ENCODE measurements at places on chromosomes 3 and 15.

DNA sequence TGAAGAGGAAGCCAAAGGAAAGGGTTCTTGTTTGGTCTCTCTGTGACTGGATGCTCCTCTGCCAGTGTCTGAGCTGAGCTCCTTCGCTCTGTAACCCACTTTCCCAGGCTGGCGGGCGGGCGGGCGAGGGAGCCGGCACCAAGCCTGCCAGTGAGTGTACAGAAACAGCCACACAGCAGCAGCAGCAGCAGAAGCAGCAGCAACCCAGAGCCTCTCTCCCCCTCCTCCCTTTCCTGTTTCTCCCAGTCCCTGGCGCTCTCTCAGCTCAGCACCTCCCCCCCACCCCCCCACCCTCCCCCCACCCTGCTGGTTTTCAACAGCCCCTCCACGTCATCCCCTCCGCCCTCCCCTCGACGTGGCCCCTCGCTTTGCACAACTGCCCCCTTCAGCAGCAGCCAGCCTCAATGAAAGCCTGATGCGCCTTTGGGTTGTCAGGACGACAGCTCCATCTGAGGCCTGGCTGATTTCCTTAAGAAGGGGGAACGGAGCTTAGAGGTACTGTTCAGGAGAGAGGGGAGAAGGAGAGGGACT lies at the start of gene LSAMP:
Gene LSAMP (minus strand): TSS at position 177 of the 531 bp plus-strand sequence.
- DNase-seq = no peak

DNA sequence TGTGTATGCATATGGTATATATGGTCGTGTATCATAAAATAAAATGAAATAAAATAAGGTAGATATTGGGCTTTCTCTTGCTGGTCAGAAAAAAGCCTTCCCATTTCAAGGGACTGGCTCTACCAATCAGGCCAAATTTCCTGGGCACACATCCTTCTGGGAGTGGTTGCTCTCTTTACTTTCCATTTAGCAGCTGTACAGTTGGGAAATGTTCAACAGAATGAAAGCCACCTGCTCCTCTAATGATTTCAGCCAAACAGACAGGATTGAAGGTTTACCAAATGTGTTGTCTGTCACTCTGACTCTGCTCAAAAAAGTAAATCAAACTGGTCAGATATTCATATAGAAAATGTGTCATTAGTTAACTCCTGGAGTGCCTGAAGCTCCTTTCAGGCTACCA lies 380.4 kb downstream of the ROBO2 start:
- no peak for DNase-seq

- DNase-seq = no peak
Observed at GRCh38 chr3:128133273-128133883, 9.8 kb upstream of the RUVBL1 start.

DNA sequence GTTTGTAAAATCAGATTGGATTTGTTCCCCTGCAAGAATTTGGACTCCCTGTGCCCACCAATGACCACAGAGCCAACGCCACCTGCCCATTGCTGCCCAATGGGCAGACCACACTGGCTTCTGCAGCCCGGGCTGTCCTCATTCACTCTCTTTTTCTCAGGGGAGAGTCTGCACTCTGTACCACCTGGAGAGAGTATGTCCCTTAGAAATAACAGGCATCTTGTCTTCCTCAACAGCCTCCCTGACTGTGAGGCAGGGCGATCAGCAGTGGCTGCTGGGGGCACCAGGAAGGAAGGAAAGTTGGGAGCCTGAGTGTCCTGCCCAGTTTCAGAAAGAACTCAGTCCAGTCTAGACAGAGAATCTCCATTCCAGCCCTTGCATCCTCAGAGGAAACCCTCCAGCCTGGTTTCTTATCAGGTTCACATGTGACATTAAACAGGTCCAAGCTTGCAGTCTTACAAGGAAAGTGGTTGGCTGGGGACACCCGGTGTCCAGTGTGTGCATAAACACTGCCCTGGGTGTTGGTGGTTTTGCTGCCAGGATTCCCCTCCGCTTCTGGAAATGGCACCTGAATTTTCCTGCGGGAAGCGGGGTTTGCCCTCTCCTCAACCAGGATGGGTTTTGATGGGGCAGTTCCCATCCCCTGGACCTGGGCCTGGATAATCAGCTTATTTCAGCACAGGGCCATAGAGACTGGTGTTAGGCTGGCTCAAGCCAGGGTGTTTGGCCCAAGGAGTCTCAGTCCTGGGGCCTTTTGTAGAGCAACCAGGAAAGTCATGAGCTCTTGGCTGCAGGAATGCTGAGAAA lies 37.2 kb downstream of the SSUH2 start:
- no peak for DNase-seq

DNA sequence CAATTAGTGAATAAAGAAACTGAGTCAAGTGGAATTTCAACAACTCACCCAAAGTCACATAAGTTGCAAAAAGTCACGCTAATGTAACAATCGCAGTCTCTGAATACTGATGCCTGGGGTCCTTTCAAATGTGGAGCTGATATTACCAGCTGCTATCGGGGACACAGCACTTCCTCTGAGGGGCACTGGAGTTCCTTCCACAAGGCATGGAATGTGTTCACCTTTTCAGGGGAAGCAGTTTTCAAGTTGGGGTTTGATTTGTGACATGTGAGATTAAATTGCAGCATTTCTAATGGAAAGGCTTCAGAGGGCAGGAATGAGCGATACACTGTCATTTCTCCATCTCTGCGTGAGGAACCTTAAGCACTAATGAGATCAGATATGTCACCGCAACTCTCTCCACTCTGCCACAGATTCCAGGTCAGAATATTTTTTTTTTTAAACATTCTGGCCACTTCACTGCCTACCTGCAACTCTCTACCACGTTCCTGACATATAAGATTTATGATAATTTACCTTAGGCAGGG lies 807.2 kb upstream of the CFAP20DC start:
- DNase-seq = no peak

DNA sequence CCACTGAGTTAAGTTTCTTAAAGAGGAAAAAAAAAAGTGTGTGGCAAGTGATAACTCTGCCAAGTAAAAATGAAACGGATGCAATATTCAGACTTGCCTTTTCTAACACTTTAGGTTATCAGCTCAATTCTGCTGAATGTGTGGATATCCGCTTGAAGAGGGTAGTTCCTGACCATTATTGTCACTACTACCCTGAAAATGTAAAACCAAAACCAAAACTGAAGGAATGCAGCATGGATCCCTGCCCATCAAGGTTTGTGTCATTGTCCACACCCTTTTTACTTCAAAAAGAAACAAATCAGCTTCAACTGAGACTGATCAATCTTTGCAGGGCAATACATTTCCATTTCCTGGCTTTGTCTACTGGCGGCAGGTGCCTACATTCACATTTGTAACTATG lies 236.1 kb downstream of the ADAMTSL3 start:
- no peak for DNase-seq

GRCh38 chr3:172300187-172300586 lies 148.1 kb downstream of the GHSR start:
- no peak for DNase-seq

- DNase-seq = no peak
Observed at GRCh38 chr3:21599890-21600289, 151.1 kb downstream of the ZNF385D start.

DNA sequence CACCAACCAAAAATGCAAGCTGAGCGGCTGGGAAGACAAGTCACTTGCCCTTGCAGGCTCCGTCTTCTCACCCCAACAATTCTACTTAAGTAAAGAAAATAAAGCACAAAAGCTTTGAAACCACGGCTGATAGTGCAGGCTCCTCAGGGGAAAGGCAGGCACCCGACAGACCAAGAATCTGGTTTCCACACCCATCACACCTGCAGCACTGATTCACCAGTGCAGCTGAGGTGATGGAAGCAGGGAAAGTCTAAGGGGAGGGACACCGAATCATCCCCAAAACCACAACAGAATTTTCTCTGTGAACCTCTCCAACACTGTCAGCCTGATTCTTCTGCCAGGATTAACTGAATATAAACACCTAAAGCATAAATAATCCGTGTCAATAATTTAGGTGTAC lies 62.0 kb upstream of the NSMCE3 start:
- no peak for DNase-seq

DNA sequence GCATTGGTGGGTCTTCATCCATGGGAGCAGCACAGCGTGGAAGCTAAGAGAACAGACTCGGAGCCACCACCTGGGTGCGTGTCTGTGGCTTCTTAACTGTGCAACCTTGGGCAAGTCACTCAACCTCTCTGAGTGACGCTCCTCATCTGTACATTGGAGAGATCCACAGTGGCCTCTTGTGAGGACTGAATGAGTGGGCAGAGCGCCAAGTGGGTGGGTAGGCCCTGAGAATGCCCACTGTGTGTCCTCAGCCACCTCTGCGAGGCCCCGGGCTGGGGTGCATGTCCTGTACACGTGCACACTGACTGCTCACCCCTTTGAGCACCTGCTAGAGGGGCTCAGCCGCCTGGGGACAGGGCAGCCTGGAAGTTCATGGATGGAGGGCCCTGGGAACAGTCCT lies 99.6 kb upstream of the PRR23E start:
- DNase-seq = no peak

DNA sequence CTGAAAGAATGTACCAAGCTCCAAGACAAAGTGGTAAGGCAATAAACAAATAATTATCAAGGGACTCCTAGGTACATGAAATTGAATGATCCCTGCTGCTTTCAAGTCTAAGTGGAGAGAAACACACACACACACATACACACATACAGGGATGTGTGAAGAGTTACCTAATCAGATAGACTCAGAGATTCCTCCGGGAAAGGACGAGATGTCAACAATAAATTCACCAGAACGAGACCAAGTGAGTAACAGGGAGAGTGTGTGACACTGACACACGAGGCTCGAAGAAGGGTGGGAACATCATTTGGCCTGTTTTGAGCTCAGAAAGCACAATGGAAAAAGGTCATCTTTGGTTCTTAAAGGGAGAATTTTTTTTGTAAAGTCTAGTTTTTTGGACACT lies 13.4 kb downstream of the LRIG1 start:
- DNase-seq = no peak

Measured in cortex of kidney (tissue), 1 donor.